Panc1 (cell line): ENCODE measurements at places on chromosomes 5 and 9. TPM values are rescaled to one million over a fixed set of nuclear protein-coding genes. Genes with fewer than 3 reads are reported as not detected.

GRCh38 chr5:170750791-170751190 lies 32.7 kb upstream of the GABRP start:
- H3K4me1 ChIP-seq, result no peaks in the 10 kb centered on the region
- no peak overlapping the region for H3K27ac ChIP-seq
- no peak overlapping the region for H3K4me3 ChIP-seq
- H3K27me3 ChIP-seq, result no peaks in the 10 kb centered on the region
- DNase-seq, result no peak

GRCh38 chr5:147544556-147544955 lies 34.7 kb upstream of the DPYSL3 start:
- DNase-seq, result no peak
- H3K27me3 ChIP-seq, result no peaks in the 10 kb centered on the region

GRM6 gene
- total RNA-seq, result not detected

DNA sequence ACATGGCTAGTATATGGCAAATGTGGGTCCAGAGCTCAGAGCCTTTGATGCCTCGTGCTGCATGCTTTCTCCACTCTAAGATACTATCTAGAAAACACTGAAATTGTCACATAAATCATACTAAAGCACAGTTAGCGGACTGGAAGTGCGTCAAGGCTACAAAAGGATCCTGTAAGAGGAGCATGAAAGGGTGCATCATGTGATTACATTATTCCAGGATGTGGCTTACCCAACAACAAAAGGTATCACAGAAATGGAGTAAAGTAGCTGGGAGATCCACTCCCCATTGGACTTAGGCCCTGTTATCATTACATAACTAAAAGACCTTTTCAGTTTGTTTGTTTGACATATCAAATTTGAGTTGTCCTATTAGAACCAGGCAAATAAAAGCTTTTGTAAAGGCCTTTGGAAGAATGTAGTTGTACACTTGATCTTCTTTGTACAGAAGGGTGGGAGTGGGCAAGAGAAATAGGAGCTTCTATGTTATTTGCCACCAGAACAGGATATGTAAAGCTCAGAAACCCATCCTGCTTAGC lies 6.9 kb downstream of the SLC31A1 start:
- H3K4me1 ChIP-seq, result peaks cover 3% of the 10 kb centered on the region
- no peaks in the 10 kb centered on the region; the same call in 1 of the 2 replicates for H3K36me3 ChIP-seq
- no peak overlapping the region for H3K27ac ChIP-seq
- no peaks in the 10 kb centered on the region for H3K27me3 ChIP-seq
- no peak overlapping the region for H3K4me3 ChIP-seq
- no peak for DNase-seq

DNA sequence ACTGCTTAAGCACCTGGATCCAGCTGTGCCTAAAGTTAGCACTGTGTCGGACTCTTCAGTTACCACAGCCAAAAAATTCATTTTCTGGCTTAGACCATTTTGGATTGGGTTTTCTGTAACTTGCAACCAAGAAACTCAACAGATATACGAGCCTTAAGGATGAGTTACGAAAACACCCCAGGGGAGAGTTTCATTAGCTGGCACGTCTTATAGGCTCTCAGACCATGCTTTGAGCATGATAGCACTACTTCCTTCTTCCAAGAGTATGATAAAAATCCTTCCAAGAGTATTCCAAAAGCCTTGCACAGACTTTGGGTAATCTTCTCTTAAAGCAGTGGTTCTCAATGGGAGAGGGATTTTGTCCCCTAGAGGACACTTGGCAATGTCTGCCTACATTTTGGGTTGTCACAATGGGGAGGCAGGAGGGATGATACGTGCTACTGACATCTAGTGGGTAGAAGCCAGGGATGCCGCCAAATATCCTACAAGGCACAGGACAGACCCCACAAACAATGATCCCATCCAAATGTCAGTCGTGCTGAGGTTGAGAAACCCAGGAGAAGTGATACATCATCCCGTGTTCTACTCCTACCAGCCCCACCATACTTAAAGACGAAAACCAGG lies 64.8 kb downstream of the SMIM23 start:
- no peaks in the 10 kb centered on the region for H3K27me3 ChIP-seq
- H3K36me3 ChIP-seq, result no peaks in the 10 kb centered on the region
- H3K27ac ChIP-seq, result no peak overlapping the region
- H3K4me1 ChIP-seq, result no peaks in the 10 kb centered on the region

DNA sequence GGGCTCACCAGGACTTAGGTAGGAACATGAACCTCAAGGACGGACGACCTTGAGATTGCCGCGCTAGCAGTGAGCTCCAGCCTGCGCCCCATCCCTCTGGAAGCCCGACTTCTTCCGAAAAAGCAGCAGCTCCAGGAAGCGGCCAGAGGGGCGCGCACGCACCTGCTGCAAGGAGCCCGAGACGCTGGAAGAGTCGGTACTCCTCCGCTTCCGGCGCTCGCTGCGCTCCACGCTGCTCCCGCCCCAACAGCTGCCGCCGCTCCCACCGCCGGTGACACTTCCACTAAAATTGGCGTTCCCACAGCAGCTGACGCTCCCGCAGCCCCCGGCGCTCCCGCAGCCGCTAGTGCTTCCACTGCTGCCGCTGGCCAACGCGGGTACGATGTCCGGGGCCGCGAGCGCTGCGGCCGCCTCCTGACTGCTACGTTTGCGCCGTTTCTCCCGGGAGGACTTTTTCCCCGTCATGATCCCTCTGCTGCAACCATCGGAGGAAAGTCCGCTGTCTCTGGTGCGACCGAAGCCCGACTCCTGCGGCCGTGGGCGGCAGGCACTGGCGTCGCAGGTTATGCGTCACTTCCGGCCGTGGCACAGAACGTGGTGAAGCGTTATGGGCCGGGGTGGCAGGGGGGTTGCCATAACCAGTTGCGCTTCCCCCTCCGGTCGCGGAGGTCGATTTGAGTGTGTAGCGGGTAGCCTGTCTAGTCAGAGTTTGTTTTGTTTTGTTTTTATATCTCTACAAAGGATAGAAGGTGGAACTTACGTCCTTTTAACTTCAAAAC lies at the start of gene CAAP1:
Gene CAAP1 (minus strand): TSS at position 552 of the 779 bp plus-strand sequence. CDS start 87 bp downstream, at position 465.
- H3K27ac ChIP-seq, result peak within 1 kb of the TSS; percentile 82
- no peaks in the 10 kb centered on the region for H3K4me1 ChIP-seq
- peaks cover 2% of the 10 kb centered on the region; the same call in 1 of the 2 replicates for H3K36me3 ChIP-seq
- H3K27me3 ChIP-seq, result no peaks in the 10 kb centered on the region
- peak within 1 kb of the TSS; percentile 64 for H3K4me3 ChIP-seq
- peak; percentile 20 for DNase-seq

C1QTNF2 gene
- total RNA-seq, result 0.44 TPM

- H3K36me3 ChIP-seq, result no peaks in the 10 kb centered on the region
- DNase-seq, result no peak
- no peak overlapping the region for H3K4me3 ChIP-seq
These were observed 107.6 kb downstream of the APBA1 start for GRCh38 chr9:69564557-69564956.

- H3K4me3 ChIP-seq, result no peak overlapping the region
- DNase-seq, result no peak
- H3K27me3 ChIP-seq, result peaks cover 2% of the 10 kb centered on the region; the same call in 1 of the 2 replicates
- no peaks in the 10 kb centered on the region for H3K36me3 ChIP-seq
- H3K4me1 ChIP-seq, result no peaks in the 10 kb centered on the region
These were observed 269.1 kb downstream of the KIF4B start for GRCh38 chr5:155282503-155283107.

DNA sequence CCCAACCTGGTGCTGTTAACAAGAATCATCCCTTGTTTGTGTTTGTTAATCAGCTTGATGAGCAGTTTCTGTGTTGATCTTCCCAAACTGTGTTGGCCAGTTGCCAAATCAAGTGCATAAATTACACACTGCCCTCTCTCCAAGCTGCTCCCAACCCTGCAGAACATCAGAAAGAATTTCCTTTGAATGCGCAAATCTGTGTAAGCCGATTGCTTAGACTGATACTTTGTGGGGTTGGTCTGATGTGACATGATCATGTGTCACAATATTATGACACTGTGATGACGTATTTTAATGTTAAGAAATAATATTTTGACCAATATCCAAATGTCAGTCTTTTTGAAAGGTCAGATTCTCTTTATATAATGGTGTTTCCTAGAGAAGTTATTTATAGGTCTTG lies 766.4 kb upstream of the WWC1 start:
- no peaks in the 10 kb centered on the region for H3K27me3 ChIP-seq
- H3K36me3 ChIP-seq, result no peaks in the 10 kb centered on the region
- no peak overlapping the region for H3K4me3 ChIP-seq
- H3K27ac ChIP-seq, result no peak overlapping the region

GRCh38 chr5:146565764-146566367 lies 49.9 kb upstream of the GPR151 start:
- no peak overlapping the region for H3K4me3 ChIP-seq
- H3K36me3 ChIP-seq, result no peaks in the 10 kb centered on the region

TNC gene
- 5.7 TPM for total RNA-seq

- H3K4me3 ChIP-seq, result no peak overlapping the region
- no peaks in the 10 kb centered on the region; the same call in 1 of the 2 replicates for H3K36me3 ChIP-seq
- no peaks in the 10 kb centered on the region for H3K27me3 ChIP-seq
- H3K4me1 ChIP-seq, result peaks cover 18% of the 10 kb centered on the region
- no peak for DNase-seq
These were observed 2.3 kb upstream of the RPL26L1 start for GRCh38 chr5:172956936-172957335.

NMUR2 gene
- total RNA-seq, result not detected

GMCL2 gene
- total RNA-seq, result not detected

DNA sequence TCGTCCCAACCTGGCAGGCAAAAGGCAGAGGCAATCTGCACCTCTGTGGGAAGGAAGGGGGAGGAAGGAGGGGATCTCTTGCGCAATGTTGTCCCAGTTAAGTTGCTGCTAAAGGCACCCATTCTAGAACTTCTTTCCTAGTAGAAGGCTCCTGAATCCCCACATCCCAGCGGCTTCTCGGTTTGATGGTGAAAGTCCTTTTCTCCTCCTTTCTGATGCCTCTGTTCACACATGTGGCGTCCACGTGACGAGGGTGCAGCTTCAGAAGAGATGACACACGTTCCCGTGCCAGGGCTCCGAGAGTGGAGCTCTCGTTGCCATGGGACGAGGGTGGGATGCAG lies 96.9 kb upstream of the FCN2 start:
- peaks cover 3% of the 10 kb centered on the region; the same call in 1 of the 2 replicates for H3K27me3 ChIP-seq
- no peak for DNase-seq
- no peak overlapping the region for H3K27ac ChIP-seq
- H3K4me3 ChIP-seq, result no peak overlapping the region

- H3K4me3 ChIP-seq, result no peak overlapping the region
- DNase-seq, result no peak
- no peaks in the 10 kb centered on the region for H3K36me3 ChIP-seq
- no peak overlapping the region for H3K27ac ChIP-seq
- no peaks in the 10 kb centered on the region for H3K4me1 ChIP-seq
These were observed 200.4 kb downstream of the ARRDC3 start for GRCh38 chr5:91182763-91183162.

FAM221B gene
- not detected for total RNA-seq

DNA sequence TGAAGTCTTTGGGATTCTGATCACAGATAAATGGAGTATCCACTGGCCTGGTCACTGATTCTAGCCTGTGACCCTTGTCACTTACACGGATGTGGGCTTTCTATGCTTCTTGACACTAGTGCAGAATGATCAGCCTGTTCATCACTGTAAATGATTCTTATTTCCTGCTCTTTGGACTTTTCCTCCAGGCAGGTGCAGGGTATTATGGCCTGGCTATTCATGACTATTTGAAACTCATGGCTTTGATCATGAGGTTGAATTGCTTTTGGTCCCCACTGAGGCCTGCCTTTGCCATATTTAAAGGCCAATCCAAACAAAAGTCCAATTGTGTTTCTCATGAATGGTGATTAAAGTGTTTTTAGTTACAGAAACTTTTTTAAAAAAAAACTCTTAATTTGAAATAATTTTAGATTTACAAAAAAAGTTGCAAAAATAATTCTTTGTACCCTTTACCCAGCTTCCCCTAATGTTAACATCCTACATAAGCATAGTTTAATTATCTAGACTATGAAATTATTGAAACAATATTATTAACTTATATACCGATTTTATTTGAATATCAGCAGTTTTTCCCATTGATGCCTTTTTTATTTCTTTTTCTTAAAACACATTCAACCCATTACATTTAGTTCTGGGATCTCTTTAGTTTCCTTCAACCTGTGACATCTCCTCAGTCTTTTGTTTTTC lies 68.1 kb downstream of the GALNT10 start:
- no peaks in the 10 kb centered on the region for H3K27me3 ChIP-seq
- no peak overlapping the region for H3K4me3 ChIP-seq
- H3K27ac ChIP-seq, result no peak overlapping the region
- no peaks in the 10 kb centered on the region for H3K36me3 ChIP-seq

DNA sequence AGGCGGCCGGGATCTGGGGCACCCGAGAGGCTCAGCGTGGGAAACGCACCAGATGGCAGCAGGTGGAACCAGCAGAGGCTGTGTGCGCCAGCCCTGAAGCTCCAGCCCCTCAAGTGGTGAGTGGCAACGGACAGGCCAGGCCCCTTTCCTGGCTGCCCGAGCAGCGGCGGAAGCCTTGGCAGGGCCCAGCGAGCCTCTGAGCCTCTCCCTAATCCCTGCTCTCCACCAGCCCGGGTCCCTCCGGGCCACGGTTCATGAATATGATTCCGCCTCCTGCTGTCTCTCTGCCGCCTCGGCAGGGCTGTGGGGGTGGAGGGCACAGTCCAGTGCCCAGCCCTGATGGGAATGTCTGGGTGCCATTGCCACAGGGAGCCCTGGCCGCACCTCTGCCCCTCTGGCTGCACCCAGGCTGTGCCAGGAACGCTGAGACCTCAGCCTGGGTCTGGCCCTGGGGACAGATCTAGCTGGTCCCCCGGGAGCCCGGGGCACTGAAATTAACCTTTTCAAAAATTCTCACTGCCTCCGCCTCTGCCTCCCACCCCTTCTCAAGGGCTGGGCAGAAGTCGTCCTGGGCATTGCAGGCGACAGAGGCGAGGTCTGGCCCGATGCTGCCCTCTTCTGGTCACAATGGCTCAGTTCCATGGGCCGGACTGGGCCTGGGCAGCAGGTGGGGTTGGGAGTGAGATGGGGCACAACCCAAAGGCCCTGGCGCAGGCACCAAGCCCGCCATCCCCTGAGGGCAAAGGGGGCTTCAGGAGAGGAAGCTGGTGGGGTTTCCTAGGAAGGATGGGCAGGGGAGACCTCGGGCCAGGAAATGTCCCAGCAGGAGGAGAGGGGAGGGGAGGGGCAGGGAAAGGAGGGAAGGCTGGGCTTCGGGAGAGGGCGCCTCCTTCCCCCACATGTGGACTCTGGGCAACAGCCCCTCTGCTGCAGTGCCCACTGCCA lies 20.3 kb downstream of the CCDC187 start:
- DNase-seq, result no peak
- no peaks in the 10 kb centered on the region for H3K36me3 ChIP-seq
- no peak overlapping the region for H3K4me3 ChIP-seq
- no peak overlapping the region for H3K27ac ChIP-seq

DNA sequence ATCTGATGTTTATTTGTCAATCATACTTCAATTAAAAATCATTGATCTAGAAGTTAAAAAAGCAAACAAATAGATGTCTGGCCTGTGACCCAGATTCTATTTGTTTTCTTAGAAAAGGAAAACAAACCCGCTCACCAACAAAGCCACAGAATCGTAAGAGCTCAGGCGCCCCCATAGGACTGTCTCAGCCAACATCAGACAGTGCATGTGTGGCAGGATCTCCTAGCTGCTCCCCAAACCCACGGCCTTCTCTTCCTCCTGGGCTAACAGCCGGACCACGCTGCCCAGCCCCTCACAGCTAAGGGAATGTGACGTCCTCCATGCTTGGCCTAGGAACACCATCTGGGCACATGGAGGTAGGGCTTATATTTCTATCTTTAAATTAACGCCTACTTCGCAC lies 19.4 kb downstream of the OR2Y1 start:
- no peak for DNase-seq
- no peaks in the 10 kb centered on the region for H3K4me1 ChIP-seq
- H3K4me3 ChIP-seq, result no peak overlapping the region
- H3K27ac ChIP-seq, result no peak overlapping the region
- peaks cover 22% of the 10 kb centered on the region for H3K27me3 ChIP-seq

ODF2 gene
- 36.8 TPM for total RNA-seq

OTP gene
- 0.05 TPM for total RNA-seq

- H3K4me1 ChIP-seq, result no peaks in the 10 kb centered on the region
- no peak overlapping the region for H3K27ac ChIP-seq
- no peak overlapping the region for H3K4me3 ChIP-seq
- no peak for DNase-seq
These were observed 31.4 kb downstream of the HMGCR start for GRCh38 chr5:75368391-75368790.
